T-helper 17 cell (primary cell): ENCODE measurements at places on chromosomes 12 and 14. TPM values are rescaled to one million over a fixed set of nuclear protein-coding genes. Genes with fewer than 3 reads are reported as not detected.
A peak's percentile ranks its signal among the peaks of the same experiment; 100 is the strongest.

Gene PDE6H
- total RNA-seq = not detected

Gene IRAK3
- 2.4 TPM for total RNA-seq

Gene CLEC1A
- total RNA-seq = not detected

Gene PRB2
- total RNA-seq = not detected

Gene DCTN2
- 63.9 TPM for total RNA-seq

Gene INSM2
- not detected for total RNA-seq

Gene SERPINA5
- not detected for total RNA-seq

Gene USP44
- total RNA-seq = 1.6 TPM

Gene APOLD1
- 3.1 TPM for total RNA-seq

Gene STYK1
- total RNA-seq = not detected

- DNase-seq = no peak
Measured at GRCh38 chr14:38567703-38568102, 311.8 kb upstream of the CLEC14A start.

- DNase-seq = no peak
Measured at GRCh38 chr12:131087302-131087818, 133.7 kb downstream of the ADGRD1 start.

DNA sequence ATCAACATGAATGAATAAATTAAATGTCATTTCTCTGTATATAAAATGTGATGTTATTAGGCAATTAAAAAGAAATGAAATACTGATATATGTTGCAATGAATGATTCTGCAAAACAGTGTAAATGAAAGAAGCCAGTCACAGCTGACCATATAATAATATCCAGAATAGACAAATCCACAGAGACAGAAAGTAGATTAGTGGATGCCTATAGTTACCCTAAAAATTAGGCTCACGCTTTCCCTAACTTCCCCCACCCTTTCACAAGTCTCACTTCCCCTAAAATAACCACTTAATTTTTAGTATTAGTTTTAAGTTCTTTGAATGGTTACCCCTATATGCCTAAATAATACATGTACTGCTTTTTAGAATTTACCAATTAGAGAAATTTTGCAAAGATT lies 348.9 kb upstream of the FAR2 start:
- DNase-seq = no peak

GRCh38 chr12:101021911-101022388 lies 188.1 kb downstream of the SLC5A8 start:
- DNase-seq = no peak

DNA sequence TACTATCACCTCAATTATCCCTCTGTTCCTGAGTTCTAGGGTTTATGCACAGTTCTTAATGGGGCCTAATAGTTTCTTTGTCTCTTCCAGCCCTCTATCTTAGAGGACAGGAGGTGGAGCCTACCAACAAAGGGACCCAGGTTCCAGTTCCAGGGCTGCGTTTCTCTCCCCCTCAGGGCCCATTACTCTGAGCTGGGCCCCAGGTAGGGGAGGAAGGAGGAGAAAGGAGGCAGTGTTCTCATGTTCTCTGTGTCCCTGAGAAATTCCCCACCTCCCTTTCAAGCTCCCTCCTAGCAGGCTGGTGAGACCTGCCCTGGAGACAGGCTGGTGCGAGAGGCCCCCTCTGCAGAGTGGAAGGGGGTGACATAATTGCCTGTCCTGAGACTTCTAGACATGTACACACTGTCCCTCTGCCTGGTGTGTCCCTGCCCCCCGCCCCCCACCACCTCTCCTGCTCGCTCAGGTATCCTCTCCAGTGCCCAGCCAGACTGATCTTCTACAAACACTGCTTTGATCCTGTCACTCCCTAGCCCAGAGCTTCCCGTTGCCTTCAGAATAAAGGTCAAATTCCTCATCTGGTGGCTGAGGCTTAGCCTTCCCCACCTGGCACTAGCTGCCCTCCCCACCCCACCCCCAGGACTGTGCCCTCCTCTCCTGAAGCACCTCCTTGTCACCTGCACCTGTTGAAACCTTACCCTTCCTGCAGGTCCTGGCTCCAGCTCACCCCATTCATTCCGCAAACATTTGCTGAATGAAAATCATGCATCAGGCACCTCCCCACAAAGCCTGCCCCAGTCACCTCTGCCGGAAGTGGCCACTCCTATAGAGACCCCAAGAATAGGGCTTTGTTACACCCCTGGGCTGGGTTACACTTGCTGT lies 21.1 kb upstream of the KRT8 start:
- no peak for DNase-seq

GRCh38 chr14:89963288-89963978 lies 7.7 kb downstream of the TDP1 start:
- DNase-seq = no peak

- DNase-seq = no peak
Measured at GRCh38 chr12:6954316-6955107, 3.4 kb downstream of the PTPN6 start.

- DNase-seq = no peak
Measured at GRCh38 chr12:15265875-15266274, 44.7 kb upstream of the RERG start.

GRCh38 chr12:102169922-102170621 lies 27.6 kb downstream of the PMCH start:
- DNase-seq = no peak

GRCh38 chr14:79318371-79318770 lies 892.9 kb downstream of the DIO2 start:
- DNase-seq = no peak

- no peak for DNase-seq
Measured at GRCh38 chr12:126667339-126667738, 1599.6 kb upstream of the TMEM132C start.

DNA sequence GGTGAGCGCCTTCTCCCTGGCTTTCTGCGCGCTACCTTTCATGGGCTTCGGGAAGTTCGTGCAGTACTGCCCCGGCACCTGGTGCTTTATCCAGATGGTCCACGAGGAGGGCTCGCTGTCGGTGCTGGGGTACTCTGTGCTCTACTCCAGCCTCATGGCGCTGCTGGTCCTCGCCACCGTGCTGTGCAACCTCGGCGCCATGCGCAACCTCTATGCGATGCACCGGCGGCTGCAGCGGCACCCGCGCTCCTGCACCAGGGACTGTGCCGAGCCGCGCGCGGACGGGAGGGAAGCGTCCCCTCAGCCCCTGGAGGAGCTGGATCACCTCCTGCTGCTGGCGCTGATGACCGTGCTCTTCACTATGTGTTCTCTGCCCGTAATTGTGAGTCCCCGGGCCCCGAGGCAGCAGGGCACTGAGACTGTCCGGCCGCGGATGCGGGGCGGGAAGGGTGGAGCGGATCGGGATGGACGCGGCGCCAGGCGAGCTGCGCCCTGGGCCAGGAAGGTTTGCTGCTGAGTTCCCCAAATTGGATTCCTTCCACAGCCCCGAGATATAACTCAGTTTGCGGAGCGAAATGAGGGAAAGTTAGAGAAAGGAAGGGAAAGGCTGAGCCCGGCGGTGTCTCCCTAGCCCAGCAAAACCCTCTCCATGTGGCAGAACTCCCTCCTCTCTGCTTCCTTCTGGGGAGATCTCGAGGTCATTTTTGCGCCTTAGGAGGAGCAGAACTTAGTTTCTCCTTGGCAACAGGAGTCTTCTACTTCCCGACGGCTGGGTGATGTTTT lies 972 bp downstream of the PTGDR start:
- no peak for DNase-seq

- peak; percentile 42 for DNase-seq
Measured at GRCh38 chr14:91373591-91374254, 43.9 kb downstream of the CCDC88C start.

GRCh38 chr12:30546121-30546520 lies 149.5 kb downstream of the IPO8 start:
- no peak for DNase-seq

- no peak for DNase-seq
Measured at GRCh38 chr14:75003250-75004027, 718 bp downstream of the EIF2B2 start.

DNA sequence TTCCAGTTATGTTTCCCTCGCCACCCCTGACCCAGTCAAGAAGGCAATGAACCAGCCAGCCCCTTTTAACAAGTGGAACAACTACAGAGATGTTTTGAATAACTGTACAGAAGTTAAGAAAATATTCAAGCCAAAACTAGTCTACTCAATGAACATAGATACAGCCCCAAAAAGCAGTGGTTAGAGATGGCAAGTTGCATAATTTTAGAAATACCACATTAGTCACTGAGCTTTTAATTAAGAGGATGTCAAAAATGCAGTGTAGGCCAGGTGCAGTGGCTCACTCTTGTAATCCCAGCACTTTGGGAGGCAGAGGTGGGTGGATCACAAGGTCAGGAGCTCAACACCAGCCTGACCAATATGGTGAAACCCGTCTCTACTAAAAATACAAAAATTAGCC lies 27.2 kb downstream of the PROX2 start:
- DNase-seq = no peak

- DNase-seq = no peak
Measured at GRCh38 chr12:114666746-114667668, 17.0 kb downstream of the TBX3 start.

GRCh38 chr12:480831-481816 lies 21.4 kb downstream of the B4GALNT3 start:
- DNase-seq = no peak

DNA sequence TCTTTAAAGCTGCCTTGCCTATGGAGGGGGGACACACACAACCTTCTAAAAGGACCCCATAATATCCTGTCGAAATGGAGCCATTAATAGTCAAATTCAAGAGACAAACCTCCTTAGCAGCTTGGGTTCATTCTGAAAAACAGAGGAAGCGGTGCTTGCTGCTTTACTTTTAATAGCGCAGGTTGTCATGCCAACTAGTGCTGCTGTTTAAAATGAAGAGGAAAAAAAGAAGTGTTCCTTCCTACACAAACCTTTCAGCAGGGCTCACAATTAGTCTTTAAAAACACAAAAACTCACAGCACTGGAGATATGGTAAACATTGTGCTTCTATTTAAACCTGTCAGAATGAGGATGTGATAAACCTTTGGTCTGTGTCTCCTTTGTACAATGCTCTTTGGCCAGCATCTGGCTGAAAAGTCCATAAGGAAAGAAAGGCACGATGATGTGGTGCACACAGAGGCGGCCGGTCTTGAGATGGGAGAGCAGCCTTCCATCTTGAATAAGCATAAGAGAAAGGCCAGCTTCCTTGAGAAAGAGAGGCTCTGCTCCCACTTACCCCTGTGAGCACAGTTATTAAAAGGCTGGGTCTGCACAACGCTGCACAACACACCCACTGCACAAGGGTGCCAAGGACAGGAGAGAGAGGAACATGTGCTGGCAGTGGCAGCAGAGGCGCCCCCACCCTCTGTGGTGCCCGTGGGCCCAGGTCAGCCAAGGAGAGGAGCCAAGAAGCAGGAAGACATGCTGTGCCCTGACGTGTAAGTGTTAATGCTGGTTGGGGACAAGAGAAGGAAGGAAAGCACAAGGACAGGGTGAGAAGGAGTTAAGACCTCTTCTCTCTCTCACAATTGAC lies 144.6 kb downstream of the TTC7B start:
- DNase-seq = no peak

DNA sequence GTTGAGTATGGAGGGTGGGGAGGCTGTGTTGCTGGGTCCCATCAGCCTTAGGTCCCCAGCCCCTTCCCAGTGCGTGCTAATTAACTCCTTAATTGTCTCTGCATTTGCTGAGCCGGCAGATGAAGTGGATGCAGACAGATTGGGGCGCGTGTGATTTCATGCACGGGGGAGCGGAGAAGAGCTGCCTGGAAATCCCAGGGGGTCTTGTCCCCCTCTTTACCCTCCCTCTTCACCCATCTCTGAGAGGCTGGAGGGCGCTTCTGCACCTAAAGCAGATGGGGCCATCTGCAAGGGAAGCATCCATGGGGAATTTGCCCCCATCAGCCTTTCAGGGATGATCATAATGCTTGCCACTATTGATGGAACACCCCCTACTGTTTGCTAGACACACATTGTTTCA lies 4.4 kb upstream of the ASIC1 start:
- no peak for DNase-seq

GRCh38 chr12:85405781-85406522 lies 125.9 kb downstream of the ALX1 start:
- no peak for DNase-seq

- DNase-seq = no peak
Measured at GRCh38 chr12:750366-751191, 1.8 kb upstream of the WNK1 start.

DNA sequence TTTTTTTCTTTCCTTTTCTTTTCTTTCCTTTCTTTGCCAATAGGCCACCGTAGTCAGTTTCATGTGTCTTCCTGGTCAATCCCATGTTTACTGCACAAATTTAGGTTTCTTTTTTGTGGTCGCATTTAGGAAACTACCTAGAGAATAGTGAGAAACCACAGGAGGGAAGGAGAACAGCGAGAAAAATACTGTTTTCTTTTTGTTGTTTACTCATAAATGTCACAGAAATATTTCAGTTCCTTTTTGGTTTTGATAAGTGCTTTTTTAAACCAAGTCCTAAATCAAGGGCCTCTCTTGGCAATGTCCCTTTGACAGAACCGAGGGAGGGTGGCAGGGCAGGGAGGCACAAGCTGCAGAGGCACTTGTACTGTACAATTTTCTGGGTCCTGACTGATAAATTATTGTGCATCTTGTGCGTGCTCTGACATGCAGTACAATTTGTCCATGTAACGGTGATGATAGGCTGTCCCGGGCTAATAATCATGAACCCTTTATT lies 326.1 kb downstream of the CACNA1C start:
- no peak for DNase-seq

- no peak for DNase-seq
Measured at GRCh38 chr12:115096588-115097397, 412.8 kb upstream of the TBX3 start.

DNA sequence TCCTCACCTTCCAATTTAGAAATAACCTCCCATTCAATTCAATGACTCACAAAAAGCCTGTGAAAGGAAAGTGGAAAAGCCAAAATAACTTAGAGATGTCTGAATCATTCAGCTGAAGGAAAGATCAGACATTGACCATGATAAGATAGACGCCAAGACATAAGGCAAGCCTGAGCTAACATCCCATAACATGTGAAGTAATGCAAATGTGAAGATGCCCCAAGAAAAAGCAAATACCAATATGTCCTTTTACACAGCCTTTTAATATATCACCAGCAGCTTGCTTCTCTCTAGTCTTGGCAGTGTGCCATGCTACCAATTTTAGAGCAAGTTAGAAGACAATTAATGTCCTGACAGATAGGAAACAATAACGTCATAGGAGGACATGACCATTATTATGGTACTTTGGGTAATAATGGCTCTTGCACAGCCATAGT lies 2.4 kb upstream of the NUMB start:
- no peak for DNase-seq

GRCh38 chr12:126343321-126343720 lies 1278.1 kb downstream of the AACS start:
- no peak for DNase-seq
